ENCODE measurements at places on chromosomes 2 and 18. TPM values are rescaled to one million over a fixed set of nuclear protein-coding genes. Genes with fewer than 3 reads are reported as not detected.

MAPK4 gene
- total RNA-seq = 1.0 TPM

ANKZF1 gene
- 33.0 TPM for total RNA-seq

CLIP4 gene
- total RNA-seq = 54.2 TPM

FBXO15 gene
- 11.9 TPM for total RNA-seq

MYCN gene
- not detected for total RNA-seq

SERPINB10 gene
- not detected for total RNA-seq

CCDC74A gene
- total RNA-seq = 10.3 TPM

ESPNL gene
- total RNA-seq = not detected

CD226 gene
- 16.1 TPM for total RNA-seq

RGPD4 gene
- not detected for total RNA-seq
